ENCODE measurements at places on chromosomes 12 and 14. TPM values are rescaled to one million over a fixed set of nuclear protein-coding genes. Genes with fewer than 3 reads are reported as not detected.

DNA sequence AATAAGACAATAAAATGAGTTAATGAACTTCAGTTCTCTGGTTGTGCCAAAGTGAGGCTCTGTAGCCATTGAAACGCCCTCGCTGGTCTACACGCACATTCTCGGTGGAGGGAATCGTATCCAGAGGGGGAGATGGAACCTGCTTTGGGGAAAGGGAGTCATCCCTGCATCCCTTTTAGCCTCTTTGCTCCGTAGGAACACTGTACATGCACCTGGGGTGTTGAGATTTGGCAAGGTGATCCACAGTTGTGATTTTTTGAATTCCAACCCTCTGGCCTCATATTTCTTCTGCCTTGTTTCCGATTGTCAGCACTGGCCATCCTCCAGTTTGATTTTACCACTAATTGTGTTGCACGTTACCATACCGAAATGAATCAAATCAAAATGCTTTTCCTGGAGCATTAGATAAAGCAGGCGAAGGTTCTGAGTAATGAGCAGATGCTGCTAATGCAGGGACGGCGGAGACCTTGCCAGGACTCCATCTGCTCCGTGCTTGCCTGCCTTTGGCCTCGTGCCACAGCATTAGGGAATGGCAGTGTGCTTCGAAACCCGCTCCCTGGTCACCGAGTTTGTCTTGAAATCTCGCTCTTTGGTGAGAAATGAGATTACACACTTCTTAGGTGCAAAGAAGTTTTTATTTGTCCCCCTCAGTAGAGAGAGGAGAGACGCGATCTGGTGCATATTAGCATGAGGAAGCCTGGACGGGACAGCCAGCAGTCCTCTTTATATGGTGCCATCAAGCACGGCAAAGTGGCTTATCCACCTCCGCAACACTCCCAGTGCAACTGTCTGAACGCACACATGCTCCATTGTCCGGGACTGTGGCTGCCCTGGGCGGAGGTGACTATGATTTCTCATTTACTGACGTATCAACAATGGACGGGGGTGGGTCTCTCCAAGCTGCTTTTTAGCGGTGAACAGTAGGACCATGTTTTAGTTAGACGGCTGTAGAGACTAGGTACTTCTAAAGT is 59.1 kb downstream of the FBXW8 start:
- no peak for DNase-seq

The METTL17 gene
- total RNA-seq: 100 TPM

DNA sequence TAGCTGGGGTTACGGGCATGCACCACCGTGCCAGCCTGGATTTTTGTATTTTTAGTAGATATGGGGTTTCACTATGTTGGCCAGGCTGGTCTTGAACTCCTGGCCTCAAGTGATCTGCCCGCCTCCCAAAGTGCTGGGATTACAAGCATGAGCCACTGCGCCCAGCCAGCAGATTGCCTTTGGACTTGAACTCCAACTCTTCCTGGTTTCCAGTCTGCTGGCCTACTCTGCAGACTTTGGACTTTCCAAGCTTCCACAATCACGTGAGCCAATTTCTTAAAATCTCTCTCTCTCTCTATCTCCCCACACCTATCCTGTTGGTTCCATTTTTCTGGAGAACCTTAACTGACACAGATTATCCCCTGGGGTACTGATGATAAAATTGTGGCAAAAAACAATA is 55.0 kb downstream of the EMP1 start:
- no peak for DNase-seq

- DNase-seq: no peak
Measured at GRCh38 chr12:587132-588023, 75.9 kb downstream of the NINJ2 start.

GRCh38 chr14:99880651-99881420 is 87.6 kb downstream of the EML1 start:
- DNase-seq: no peak

- DNase-seq: no peak
Measured at GRCh38 chr14:91692075-91692474, 39.8 kb downstream of the CATSPERB start.

All from activated T-helper 1 cell treated with anti-CD3 and anti-CD28 coated beads, Interleukin-12 subunit alpha, Interleukin-12 subunit beta, Interleukin-2, Interleukin-4 antibody, amounts not matched to agents 30 ng/mL and 10 ng/mL and 1 ng/mL, durations not matched to agents 14 hours and 24 hours and 36 hours (primary cell).